NCI-H446 treated with DMSO at 0.1 percent for 48 hours (cell line): ENCODE measurements at places on chromosomes 1 and 21.

GRCh38 chr1:166307261-166308188, 140.7 kb upstream of the FAM78B start:
- no peak for DNase-seq

GRCh38 chr1:94646786-94647555, 105.4 kb upstream of the F3 start:
- no peak for DNase-seq

- DNase-seq, result no peak
These were observed 107.6 kb downstream of the ETS2 start for GRCh38 chr21:38913120-38913892.

DNA sequence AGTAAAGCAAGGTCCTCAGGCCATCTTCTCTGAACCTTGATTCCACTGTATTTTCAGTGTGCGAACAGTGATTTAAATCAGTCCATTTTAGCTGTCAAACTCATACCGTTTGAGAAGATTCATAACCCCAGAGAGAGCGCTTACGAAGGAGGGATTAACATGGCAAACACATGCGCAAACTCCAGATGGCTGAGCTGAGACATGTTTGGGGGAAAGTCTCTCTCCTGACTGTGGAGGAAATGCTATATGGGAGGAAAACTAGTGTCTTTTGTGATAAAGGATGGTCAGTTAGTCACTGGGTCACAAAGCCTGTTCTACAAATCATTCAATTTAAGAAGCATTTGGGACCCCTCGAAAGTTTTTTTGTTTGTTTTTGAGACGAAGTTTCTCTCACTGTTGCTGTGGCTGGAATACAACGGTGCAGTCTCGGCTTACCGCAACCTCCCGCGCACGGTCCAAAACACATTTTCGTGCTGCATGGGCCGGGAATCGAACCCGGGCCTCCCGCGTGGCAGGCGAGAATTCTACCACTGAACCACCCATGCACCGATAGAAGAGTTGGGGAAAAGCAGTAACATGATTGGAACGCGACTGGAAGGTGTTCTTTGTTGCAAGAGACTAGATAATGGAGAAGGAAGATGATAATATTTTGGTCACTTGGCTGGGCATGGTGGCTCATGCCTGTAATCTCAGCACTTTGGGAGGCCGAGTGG, 58.4 kb upstream of the CXADR start:
- peak; percentile 71 for DNase-seq

GRCh38 chr1:221622389-221622788, 119.5 kb downstream of the DUSP10 start:
- DNase-seq, result no peak
